ENCODE measurements at places on chromosomes 1 and 21. TPM values are rescaled to one million over a fixed set of nuclear protein-coding genes. Genes with fewer than 3 reads are reported as not detected.

A3GALT2 gene
- total RNA-seq, result not detected

CBS gene
- total RNA-seq, result 13.9 TPM

FAM229A gene
- 9.7 TPM for total RNA-seq

VASH2 gene
- 0.39 TPM for total RNA-seq

ZYG11A gene
- total RNA-seq, result 0.27 TPM

CNTN2 gene
- not detected for total RNA-seq

ANKRD65 gene
- 0.29 TPM for total RNA-seq

CRP gene
- total RNA-seq, result not detected

ZNF691 gene
- total RNA-seq, result 6.3 TPM

MPZ gene
- total RNA-seq, result 6.4 TPM

TNFRSF8 gene
- total RNA-seq, result 0.84 TPM

BRINP2 gene
- not detected for total RNA-seq

All from activated naive CD4-positive, alpha-beta T cell treated with anti-CD3 and anti-CD28 coated beads, Interleukin-2, amount 50 U/mL, for 72 hours (primary cell).